Ureter (tissue), 1 donor: ENCODE measurements at places on chromosomes 1 and 21.
A peak's percentile ranks its signal among the peaks of the same experiment; 100 is the strongest.

DNA sequence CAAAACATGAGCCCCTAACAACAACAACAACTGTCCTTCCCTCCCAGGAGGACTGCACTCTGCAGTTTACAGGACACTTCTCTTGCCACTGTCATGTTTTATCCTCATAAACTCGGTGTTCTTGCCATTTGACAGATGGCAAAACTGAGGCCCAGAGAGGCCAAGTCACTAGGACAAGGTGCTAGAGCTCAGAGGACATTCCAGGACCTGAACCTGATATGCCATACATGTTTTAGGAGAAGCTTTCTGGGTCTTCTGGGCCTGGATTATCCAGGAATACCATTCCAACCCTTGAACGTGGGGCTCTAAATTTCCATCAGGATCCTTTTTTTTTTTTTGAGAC lies 19.4 kb upstream of the TENT5B start:
- no peak for DNase-seq

DNA sequence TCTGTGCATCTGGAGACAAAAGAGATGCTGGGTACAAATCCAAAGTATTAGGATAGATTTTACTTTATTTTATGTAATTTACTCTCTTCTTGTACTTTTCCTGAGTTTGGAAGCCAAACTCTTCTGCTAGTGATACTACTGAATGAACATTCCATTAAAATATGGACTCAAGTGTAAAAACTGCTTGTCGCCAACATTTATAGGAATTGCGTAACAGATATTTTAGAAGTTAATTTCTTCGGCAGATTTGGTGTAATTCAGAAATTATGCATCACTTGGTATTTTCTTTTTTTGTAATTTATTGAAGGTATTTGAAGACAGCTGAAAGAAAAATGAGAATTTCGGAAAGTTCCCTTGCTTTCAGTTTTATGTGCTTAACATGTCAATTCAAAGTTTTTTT lies 137.0 kb downstream of the RABGAP1L start:
- no peak for DNase-seq

- no peak for DNase-seq
These were observed 1.2 kb downstream of the LORICRIN start for GRCh38 chr1:153260585-153261280.

DNA sequence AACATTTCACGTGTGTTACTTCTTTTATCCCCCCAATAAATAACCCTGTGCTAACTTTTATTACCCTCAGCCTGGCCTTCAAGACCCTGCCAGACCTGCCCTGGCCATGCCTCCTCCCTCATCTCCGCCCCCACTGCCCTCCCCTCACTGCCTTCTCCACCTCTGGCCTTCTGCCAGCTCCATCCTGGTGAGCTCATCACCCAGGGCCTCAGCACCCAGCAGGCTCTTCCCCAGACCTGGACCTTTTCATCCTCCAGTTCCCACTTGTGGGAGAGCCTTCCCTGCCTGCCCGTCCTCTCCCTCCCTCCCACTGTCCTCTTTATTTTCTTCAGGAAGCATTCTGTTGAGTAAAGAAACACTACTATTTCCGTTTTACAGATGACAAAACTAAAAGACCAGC lies 72.0 kb downstream of the SLC66A1 start:
- DNase-seq = no peak

- no peak for DNase-seq
These were observed 34.1 kb downstream of the BMP8A start for GRCh38 chr1:39525366-39526165.

- no peak for DNase-seq
These were observed 174.1 kb upstream of the EDN2 start for GRCh38 chr1:41658431-41659158.

- DNase-seq = no peak
These were observed 39.9 kb downstream of the SERBP1 start for GRCh38 chr1:67390041-67390887.

- no peak for DNase-seq
These were observed 40.1 kb upstream of the PLEKHO1 start for GRCh38 chr1:150109586-150109985.

DNA sequence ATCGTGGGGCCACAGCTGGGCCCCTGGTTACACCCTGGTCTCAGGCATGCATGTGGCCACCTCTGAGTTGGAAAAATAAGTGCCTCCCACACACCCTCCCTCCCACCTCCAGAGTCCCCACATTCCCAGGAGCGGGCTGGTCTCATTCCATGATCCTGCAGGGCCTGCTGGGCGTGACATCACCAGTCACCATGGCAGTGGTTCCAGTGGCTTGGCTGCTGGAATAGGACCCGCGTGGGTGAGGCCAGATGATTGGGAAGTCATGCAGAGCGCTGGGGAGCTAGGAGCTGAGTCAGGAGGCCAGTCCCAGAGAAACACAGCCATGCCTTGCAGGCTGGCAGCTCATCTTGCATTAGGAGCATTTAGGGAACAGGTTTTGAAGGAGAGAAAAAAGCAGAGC lies 125.4 kb upstream of the TMEM51 start:
- no peak for DNase-seq

DNA sequence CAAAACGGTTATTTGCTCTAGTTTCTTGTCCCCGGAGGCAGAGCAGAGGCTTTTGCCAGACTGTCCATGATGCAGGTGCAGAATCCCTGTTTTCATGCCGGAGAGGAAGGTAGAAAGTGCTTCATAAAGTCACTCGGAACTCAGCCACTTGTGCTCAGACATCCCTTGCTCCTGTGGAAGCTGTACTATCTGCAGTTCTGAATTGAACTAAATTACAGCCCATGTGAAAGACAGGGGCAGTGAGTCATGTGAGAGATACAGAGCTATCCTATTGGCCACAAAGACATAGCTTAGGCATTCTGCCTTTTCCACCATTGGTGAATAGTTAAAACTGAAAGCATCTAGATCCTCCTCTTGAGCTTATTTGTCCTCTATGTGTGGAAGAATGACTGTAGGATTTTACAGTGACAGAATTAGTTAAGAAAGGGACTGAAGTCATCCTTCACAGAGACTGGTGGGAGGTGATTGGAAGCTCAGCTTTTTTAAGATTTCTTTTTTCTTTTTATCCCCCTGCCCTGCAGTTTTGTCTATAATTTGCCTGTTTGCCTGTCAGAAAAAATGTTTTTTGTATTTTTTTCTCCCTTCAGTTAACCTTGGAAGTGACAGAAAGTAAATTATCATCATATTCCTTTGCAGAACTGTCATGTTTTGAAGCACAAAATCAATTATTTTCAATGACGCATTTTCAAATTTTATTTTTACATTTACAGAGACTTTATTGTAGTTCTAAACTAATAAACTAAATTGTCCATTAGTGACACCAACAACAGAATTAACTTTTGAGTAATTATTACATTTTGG lies 298.6 kb downstream of the PTPRC start:
- DNase-seq = peak; percentile 46

GRCh38 chr1:216532251-216532798 lies 109.1 kb upstream of the USH2A start:
- DNase-seq = no peak

DNA sequence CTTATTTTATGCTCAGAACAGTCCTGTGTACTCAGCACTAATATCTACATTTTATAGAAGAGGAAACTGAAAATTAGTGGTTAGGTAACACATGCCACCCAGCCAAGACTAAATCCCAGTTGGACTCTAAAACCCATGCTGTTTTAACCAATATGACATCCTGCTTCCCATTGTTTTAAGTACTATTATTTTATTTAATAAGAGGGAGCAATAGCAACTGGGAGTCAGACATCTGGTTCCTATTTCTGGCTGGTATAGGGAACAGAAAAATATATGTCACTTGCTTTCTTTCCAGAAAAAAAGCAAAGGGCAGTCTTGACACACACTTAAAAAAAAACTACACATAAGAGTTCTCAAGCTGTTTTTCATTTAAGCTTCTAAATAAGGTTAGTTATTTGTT lies 11.9 kb downstream of the KLHL12 start:
- DNase-seq = no peak

DNA sequence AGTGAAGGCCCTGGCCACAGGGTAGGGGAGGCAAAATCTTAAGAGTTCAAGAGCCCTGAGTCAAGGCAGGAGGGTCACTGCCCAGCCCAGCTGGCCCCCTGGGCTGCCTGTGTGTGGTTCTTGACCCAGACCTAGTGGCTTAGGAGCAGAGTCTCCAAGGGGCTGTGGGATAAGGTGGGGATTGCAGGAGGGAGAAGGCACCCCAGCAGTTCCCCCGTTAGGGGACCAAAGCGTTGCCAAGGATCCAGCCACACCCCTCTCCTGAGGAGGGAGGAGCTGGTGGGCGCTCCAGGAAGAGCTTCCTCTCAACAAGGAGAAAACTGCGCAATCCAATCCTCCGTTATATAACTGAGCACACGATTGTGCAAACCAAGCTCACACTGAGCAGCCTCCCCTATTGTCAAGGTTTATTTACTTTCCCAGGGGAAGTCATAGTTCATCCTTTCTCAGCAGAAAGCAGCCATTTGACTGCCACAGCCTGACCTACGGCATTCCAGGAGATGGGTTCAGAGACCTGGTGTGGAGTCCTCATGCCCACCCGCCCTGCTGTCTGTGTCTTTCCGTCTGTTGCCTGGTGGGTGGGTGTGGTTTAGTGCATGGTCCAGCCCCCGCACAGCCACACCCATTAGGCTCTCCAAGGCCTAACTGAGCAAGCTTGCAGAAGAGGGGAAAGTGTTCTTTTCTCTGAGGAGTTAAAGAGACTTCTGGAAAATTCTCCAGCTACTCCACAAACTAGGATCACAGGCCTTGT lies 3.5 kb downstream of the EPHX1 start:
- peak; percentile 68 for DNase-seq

DNA sequence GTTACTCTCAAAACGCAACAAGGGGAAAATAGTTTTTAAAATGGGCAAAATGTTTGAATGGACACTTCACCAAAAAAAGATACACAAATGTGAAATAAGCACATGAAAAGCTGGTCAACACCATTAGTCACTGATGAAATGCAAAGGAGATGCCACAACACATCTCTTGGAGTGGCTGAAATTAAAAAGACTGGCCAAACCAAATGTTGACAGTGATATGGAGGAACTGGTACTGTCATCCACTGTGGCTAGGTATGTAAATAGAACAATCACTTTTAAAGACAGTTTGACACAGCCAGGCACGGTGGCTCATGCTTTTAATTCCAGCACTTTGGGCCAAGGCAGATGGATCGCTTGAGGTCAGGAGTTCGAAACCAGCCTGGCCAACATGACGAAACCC lies 91.1 kb downstream of the POFUT2 start:
- DNase-seq = no peak

DNA sequence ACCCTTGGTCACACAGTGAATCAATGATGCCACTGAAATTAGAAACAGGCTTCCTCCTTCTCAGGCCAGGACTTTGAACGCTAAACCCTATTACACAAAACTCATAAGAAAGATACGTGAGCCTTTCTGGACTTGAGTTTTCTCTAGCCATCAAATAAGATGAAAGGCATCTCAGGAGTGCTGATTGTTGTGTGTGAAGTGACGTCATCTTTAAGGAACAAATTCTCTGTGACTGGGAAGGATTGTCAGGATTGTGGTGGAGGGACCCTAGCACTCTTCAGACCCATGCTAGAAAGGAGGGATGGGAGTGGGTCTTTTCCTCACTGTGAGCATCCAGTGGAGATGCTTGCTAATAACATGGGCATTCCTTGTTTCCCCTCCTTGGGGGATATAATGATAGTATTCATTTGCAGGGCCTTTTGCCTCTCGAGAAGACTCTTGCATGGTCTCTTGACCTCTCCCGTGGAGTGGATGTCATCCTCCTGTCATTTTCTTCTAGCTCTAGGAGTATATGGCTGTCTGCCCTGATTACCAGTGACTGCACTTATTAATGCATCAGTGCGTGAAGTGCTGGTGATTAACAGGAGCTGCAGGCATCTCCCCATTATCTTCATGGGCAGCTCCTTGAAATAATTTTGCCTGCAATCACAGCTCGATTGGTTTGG lies 39.9 kb downstream of the SPATA46 start:
- no peak for DNase-seq

DNA sequence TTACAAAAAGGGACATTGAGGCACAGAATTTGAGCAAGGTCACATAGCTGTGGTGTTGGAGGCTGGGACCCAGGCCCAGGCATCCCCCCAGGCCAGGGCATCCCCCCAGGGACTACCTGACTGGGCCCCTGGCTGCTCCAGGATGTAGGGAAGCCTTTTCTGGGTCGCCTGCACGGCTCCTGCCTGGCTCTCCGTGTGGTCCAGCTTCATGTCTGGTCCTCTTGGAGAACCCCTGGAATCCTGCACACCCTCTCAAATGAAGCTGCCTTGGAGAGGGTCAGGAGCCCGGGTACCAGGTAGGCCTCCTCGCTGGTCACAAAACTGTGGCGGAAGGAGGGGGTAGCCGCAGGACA lies 919 bp upstream of the CELSR2 start:
- no peak for DNase-seq

DNA sequence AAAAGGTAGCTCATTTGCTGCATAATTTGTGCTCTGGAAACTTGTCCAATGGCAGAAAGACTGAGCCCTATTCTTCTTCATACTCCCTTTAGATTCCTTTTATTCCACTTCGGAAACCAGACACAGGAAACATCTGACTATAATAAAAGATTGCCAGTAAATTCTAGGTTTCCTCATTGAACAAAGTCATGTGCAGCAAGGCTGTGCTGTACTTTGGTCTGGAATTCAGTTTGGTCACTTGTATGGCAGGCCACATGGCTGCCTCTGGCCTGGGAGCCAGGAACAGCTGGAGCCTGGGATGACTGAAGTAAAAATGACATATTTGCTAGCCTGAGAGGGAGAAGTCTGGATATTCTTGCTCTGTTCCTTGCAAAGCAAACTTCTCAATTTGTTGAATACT lies 79.6 kb downstream of the ST3GAL3 start:
- no peak for DNase-seq

GRCh38 chr1:241611736-241612135 lies 28.4 kb downstream of the CHML start:
- no peak for DNase-seq

DNA sequence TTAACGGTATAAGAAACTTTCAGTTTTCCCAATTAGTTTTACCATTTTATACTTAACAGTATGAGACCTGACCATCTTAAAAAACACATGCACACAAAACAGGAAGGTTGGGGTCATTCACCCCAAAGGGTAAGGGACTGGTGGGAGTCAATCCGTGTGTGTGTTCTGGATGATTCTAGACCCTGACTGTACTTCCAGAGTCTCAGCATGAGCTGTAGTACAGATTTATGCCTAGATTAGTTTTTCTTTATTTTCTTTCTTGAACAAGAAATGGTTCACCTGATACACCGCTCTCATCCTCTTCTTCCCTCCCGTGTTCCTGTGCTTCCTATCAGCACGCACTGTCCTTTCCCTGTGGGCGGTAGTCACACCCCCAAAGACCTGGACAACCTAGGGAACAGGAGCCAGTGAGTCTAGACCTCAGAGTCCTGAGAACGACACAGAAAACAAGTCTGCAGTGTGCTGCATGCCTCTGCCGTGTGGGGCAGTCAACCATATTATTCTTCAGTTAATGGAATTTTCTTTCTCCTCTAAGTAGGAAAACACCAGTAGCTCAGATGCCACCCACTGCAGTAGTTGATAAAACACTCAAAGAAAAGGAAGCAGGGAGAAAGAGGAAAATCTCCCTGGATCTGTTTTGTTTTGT lies 38.9 kb upstream of the MRPS6 start:
- no peak for DNase-seq

DNA sequence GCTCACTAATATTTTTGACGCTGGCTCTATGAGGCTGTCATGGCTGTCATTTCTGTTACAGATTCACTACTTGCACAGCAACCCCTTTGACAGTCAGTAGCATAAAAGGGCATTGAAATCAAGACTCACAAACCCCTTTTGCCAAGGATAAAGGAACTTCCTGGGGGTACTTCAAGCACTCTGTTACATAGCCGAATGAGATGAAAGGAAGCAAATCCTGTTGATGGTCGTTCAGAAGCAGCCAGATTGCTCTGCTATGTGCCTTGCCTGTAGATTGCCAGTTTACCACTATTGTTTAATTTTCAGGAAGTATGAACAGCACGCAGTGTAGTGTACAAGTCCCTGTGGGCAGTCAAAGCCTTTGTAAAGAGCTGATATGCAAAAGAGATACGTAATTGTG lies 296.2 kb downstream of the LRRIQ3 start:
- no peak for DNase-seq
